NCI-H774 (cell line): ENCODE measurements at places on chromosomes 5 and 9.

GRCh38 chr9:128911529-128912035 lies 9.2 kb upstream of the PHYHD1 start:
- no peak for DNase-seq

DNA sequence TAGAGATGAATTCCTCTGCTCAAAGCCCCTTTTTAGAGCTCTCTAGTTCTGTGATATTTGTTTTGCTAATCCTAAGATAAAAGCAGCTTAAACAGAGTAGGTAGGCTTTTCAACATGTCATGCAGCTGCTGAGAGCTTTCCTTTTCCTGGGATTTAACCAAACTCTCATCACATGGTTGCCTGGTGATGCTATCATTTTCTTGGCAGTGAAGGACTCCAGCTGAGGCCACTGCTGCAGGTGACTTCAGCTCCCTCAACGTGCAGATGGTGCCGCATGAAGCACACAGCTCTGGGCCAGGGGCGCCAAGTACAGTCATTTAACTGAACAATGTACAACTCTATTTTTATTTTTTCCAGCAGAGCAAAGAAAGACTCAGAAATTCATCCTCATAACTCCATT lies 42.2 kb downstream of the SECISBP2 start:
- peak; percentile 10 for DNase-seq

DNA sequence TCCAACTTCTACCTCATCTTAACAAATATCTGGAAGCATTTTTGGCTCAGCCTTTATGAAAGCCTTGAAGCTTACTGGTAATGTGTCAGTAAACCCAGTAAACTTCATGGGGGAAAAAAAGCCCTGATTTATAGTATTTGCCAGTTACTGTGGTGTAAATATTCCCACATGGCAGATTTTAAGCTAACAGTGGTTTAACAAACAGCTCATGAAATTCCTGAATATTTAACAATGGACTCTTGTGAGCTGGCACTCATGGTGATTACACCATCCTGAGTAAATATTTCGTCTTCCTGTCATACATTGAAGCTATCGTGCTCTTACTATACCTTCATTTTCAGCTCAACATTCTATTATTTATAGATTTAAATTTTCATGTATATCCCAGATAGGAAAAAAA lies 57.0 kb upstream of the ACOT12 start:
- DNase-seq = no peak

GRCh38 chr5:78956901-78957300 lies 28.2 kb downstream of the ARSB start:
- no peak for DNase-seq

DNA sequence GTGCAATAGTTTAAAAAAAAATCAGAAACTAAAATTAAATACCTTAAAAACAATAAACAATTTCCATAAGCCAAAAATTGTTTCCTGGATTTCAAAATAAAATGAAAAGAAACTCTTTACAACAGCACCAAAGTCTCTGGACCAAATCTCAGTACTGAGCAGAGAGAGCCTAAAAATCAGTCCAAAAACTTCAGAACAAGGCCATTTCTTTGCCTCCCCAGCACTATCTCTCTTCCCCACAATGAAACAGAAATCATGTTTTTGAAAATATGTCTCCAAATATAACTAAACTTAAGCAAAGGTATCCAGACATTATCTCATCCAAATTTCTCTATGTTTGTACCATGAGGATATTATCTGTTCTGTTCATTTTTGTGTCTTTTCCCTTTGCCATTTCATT lies 1.0 kb downstream of the FREM1 start:
- no peak for DNase-seq

DNA sequence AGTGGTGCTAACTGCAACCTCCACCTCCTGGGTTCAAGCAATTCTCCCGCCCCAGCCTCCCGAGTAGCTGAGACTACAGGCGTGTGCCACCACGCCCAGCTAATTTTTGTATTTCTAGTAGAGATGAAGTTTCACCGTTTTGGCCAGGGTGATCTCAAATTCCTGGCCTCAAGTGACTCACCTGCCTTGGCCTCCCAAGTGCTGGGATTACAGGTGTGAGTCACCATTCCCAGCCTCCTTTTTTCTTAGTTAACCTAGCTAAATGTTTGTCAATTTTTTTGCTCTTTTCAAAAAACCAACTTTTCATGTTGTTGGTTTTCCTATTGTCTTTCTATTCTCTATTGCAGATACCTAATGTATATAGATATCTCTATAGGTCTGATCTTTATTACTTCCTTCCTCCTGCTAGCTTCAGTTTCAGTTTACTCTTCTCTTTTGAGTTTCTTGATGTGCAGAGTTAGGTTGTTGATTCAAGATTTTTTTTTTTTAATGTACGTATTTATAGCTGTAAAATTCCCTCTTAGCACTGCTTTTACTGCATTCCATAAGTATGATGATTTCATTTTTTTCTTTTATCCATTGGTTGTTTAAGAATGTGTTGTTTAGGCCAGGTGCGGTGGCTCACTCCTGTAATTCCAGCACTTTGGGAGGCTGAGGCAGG lies 32.9 kb downstream of the FGD3 start:
- DNase-seq = no peak

DNA sequence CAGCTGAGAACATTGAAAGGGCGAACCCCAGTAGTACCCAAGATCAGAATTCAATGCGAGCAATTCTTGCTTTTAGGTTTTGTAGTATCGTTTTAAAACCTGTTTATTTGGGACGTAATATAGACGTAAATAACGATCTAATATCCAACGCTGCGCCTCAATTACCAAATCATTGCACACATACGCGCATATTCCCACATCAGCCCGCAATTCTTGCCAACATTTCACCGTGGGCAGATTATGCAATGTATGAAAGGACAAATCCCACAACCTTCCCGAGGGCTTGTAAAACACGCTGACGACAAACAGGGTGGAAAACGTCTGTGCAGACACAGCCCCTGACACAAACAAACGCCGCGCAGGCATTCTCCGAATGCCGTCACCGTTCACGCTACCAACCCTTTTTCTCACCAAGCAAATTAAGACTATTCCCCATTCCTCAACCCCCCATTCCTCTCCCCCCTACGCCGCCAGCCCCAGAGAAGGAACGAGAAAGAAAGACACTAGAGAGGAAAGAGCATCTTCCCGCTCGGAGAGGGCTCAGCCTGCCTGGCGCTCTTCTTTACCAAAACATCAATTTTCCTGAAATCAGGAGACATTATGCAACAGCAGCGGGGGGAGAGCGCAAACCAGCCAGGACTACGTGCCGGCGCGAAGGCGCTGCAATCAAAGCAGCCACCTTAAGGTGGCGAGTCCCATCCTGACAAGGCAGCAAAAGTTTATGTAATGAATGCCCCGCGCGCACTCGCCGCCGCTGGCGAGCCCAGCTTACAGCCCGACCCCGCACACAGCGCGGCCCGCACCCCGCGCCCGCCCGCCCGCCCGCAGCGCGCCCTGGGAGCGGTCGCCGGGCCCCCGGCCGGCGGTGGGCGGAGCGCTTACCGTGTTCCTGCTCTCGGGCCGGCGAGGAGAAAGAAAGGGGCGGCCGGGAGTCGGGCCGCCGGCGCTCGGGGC lies 597 bp downstream of the NFIL3 start:
- no peak for DNase-seq

DNA sequence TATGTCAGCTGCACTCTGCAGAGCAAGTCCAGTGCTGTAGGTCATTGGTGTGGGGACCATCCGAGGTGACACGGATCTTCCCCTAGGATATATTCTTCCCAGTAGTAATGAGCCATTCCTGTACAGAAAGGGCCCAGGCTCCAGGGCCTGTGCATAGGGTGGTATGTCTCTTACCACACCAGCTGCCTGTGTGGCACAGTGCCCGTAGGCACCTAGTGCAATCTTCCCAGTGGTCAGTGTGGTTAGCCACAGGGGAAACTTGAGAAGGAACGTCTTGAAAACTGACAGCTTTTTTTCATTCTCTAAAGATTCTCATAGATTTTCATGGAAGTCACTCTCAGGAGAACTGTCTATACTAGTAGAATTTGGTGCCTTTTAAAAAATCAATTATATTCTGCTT lies 39.8 kb downstream of the CYSTM1 start:
- DNase-seq = no peak

DNA sequence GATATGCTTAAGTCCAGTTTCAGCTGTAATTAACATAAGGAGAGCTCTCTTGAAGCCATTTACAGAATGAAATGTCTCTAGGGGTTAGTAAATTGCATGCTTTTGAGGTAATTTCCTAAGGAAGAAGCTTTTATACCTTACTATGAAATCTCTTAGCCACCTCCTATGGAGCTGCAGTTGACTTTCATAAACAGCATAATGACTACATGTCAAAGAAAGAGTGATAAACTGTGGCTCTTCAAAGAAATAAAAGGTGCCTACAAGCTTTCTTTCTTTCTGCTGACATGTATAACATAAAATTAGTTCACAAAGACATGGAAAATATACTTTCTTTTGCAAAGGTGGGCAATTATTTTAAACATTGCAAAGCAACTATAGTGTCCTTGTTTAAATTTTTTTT lies 90.8 kb downstream of the TMEM167A start:
- no peak for DNase-seq
